Muscle of arm (tissue), 14 donors: ENCODE measurements at places on chromosomes 4 and X. TPM values are rescaled to one million over a fixed set of nuclear protein-coding genes. Genes with fewer than 3 reads are reported as not detected.

- DNase-seq, result no peak
Observed at GRCh38 chr4:3470244-3471097, 7.4 kb downstream of the DOK7 start.

GRCh38 chrX:10821293-10821692 lies 200.9 kb upstream of the MID1 start:
- no peak for DNase-seq

The DCHS2 gene
- polyA plus RNA-seq, result 8.4 TPM

DNA sequence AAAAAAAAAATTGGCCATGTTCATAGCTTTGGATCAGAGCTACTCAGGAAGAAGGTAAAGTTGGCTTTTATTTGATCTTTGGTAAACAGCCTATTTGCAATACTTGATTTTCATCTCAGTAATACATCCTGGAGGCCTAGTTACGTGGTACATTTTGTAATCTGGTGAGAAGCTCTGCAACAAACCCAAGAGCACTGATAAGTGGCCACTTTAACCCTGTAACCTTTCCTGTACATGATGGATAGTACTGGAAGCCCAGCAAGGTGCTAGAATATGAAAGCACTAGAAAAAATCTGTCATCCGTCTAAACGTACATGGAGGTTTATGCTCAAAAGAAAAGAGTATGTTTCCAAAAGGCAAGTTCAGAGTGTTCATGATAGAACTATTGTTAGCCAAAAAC lies 88.3 kb upstream of the BMP2K start:
- no peak for DNase-seq

DNA sequence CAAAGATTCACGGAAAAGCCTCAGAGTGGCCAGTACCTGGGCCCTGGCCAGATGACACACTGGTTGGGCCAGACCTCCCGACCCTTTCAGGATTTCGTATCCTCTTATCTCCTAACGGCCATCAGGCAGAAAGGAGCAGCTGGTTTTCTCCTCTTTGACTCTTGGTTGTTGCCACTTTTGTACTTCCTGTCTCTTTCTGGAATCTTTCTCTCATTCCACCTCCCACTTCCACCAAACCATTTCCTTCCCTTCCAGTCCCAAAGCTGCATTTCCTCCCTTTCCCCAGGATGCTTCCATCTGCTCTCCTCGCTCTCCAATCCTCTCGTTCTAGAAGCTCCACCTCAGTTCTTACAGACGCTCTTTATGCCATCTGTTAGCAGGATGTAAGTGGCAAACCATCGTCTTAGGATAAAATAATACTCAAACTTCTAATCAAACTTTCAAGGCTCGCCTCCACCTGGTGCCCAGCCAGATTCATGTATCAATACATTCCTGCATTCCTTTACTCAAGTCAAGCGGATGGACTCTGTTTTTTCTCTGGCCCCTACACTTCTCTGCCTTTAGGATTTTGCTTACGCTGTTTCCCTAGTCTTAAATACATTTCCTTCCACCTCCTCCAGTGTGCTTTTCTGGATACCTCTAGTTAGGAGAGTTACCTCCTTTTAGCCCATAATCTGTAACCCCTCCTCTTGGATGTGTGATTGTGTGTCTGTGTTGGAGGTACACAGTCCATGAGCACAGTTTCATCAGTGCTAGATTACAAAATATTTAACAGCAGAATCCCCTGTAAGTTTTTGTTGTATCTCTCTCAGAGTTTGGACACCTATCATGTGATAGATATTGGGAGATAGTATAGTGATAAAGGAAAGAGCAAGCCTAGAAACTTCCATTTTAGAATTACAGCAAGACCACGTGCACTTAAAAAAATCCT lies 70.4 kb downstream of the LDB2 start:
- DNase-seq, result no peak

- no peak for DNase-seq
Observed at GRCh38 chrX:94361241-94361640, 687.2 kb downstream of the FAM133A start.

The SLC6A8 gene
- polyA plus RNA-seq, result 36.2 TPM

DNA sequence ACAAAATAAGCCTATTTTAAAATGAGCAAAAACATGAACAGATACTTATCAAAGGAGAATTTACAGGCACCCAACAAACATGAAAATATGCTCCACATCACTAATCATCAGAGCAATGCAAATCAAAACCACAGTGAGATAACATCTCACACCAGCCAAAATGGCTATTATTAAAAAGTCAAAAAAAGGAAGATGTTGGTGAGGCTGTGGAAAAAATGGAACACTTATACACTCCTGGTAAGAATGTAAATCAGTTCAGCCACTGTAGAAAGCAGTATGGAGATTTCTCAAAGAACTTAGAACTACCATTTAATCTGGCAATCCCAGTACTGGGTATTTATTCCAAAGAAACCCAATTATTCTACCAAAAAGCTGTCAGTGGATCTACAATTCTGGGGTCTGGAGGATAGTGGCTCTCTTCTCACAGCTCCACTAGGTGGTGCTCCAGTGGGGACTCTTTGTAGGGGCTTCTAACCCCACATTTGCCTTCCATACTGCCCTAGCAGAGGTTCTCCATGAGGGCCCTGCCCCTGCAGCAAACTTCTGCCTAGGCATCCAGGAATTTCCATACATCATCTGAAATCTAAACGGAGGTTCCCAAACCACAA lies 9.1 kb upstream of the ZNF732 start:
- no peak for DNase-seq

The P2RY4 gene
- 0.31 TPM for polyA plus RNA-seq

The VSIG1 gene
- not detected for polyA plus RNA-seq

DNA sequence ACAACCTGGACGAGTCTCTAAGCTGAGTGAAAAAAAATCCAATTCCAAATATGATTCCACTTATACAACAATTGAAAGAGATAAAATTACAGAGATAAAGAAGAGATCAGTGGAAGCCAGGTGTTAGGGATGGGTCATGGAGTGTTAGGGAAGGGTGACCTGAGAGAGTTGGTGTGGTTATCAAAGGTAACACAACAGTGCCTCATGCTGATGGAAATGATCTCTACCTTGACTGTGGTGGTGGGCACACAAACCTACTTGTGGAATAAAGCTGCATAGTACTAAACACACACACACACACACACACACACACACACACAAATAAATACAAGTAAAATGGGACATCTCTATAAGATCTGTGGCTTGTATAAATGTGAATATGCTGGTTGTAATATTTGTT lies 26.0 kb downstream of the BEND2 start:
- DNase-seq, result no peak

DNA sequence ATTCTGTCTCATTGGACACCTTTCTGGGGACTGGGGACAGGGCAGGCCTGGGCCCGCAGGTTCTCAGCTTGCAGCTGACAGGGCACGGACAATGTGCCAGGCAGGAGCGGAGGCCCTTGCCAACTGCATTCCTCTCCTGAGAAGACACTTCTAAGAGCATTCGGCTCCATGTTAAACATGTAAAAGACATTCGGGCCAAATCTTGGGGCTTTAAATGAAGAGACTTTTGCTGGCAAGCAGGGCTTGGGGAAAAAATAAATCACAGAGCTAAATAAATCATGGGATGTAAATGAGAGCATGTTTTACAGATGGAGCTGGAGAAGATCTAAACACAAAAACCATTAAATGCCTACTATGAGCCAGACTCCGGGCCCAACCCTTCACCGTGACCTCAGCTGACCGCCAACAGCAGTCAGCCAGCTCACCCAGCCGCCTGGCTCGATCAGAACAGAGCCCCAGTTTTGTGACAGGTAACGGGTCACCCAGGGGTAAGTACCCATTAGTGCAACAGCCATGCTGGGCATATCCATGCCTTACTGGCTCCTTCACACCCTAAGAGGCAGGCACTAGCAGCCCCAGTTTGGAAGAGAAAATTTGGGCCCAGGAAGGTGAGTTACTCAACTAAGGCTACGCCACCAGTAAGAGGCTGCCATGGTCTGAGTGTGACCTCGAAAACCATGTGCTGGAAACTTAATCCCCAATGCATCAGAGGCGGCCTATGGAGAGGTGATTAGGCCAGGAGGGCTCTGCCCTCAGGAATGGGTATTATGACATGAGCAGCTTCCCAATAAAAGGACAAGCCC lies 14.7 kb downstream of the WDR1 start:
- DNase-seq, result no peak

The TCEAL2 gene
- 0.46 TPM for polyA plus RNA-seq

The RTL9 gene
- 1.6 TPM for polyA plus RNA-seq

DNA sequence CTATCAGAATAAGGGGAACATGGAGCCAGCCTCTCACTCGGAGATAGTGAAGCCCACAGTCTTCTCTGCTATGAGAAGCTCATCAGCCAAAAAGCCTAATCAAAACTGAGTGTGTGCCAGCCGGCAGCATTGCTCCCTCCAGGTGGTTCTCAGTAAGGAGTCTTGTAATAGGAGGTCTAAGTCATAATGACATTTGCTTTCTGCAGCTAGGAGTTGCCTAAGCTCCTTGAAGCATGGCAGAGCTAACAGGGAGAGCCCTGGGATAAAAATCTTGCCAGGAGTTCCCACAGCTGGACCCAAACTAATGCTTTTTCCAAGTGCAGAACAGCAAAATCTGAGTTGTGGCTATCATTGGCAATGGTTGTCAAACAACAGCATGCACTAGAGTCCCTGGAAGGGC lies 245.2 kb downstream of the SPATA18 start:
- no peak for DNase-seq

The SMR3B gene
- not detected for polyA plus RNA-seq

GRCh38 chr4:10416441-10416840 lies 40.8 kb downstream of the ZNF518B start:
- no peak for DNase-seq

DNA sequence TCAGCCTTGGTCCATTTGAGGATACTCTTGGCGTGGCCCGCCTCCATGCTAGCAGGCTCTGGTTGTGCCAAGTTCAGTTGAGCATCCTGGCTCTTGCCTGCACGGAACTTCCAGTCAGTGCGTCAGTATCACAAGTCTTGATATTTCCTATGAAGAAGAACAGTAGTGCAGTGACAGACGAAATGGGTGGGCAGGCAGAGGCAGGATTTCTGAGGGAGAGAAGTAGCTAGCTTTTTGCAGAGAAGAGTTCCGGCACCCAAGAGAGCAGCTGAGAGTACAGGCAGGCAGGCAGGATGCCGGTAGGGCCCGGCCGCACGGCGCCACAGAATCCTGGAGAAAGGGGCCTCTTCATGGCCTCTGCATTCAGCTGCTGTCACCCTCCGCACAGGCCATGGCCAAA lies 56.1 kb upstream of the MSANTD1 start:
- DNase-seq, result no peak
